ENCODE measurements at places on chromosomes 2 and 18.
A peak's percentile ranks its signal among the peaks of the same experiment; 100 is the strongest.

- DNase-seq, result no peak
These were observed 213.4 kb downstream of the CDCA7 start for GRCh38 chr2:173568054-173568453.

DNA sequence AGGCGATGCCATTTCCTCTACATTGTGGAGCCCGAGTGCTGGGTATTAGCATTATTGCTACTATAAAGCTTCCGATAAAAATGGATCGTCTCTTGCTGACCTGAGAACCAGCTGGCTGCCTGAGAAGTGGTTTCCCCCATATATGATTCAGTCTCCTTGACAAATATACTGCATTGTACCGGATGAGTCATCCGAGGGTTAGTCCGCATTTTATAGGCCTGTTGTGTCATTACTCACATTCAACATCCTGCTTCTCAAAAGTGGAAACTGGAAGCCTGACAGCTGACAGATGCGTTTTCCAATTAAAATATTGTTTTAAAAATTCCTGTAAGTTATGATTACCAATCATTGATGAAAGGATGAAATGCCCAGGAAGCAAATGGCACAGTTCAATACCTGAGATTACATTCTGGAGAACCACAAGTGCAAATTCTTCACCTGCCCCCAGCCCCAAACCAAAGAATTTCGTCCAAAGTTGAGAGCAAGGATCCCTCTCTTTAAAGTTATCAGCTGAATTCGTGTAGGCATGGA is 65.7 kb downstream of the SPRED2 start:
- peak; percentile 62 for DNase-seq

DNA sequence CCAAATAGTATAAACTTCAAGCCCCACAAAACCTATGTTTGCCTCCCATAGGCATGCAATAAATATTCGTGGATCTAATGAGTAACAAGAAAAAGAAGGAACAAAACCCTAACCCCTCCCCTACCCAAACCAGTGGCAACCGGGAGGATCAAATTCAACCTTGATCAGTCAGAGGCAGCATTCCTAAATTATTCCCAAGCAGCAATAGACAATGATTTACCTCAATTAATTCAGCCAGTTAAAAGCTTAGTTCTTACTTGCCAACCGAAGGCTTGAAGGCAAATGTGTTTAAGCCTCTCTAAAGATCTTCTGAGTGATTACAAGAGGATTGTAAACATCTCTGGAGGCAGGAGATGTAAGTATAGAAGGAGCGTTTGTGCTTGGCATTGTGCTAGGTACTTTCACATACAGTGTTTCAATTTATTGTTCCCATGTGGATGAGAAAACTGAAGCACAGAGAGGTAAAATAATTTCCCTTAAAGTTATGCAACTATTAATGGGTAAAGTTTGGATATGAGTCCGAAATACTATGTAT is 197.7 kb downstream of the MTX2 start:
- DNase-seq, result no peak

- no peak for DNase-seq
These were observed 91.7 kb upstream of the MCFD2 start for GRCh38 chr2:47007223-47007825.

GRCh38 chr2:238763471-238763995 is 84.4 kb upstream of the TWIST2 start:
- DNase-seq, result no peak

GRCh38 chr18:54835944-54836343 is 7.7 kb downstream of the RAB27B start:
- no peak for DNase-seq

GRCh38 chr2:183892315-183892941 is 705.9 kb upstream of the ZNF804A start:
- DNase-seq, result no peak

DNA sequence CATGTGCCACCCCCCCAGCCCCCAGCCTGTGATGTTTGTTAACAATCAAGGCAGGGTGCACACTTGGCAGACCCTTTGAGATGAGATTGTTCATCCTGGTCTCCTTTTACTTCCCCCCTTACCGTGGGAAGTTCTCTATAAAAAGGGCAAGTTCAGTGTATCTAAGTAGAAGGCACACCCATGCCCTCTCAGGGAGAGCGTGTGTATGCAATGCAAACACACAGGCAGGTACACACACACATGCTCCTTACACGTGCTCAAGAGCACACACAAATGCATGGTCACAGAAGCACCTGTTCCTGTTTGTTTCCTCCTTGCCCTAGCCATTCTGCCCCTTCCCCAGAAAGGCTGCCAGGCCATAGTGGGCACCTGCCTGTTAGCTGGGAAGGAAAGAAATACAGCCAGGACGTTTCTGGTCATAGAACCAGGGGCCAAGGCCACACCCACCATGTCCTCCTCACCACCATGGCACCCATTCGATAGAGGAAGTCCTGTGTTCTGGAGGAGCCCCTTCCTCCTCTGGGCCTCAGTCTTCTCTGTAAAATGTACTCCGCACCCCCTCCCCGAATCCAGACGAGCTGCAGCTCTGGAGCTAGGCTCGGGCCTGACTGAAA is 3.1 kb downstream of the ATOH8 start:
- DNase-seq, result no peak

- no peak for DNase-seq
These were observed 20.0 kb downstream of the DGUOK start for GRCh38 chr2:73946666-73947065.

DNA sequence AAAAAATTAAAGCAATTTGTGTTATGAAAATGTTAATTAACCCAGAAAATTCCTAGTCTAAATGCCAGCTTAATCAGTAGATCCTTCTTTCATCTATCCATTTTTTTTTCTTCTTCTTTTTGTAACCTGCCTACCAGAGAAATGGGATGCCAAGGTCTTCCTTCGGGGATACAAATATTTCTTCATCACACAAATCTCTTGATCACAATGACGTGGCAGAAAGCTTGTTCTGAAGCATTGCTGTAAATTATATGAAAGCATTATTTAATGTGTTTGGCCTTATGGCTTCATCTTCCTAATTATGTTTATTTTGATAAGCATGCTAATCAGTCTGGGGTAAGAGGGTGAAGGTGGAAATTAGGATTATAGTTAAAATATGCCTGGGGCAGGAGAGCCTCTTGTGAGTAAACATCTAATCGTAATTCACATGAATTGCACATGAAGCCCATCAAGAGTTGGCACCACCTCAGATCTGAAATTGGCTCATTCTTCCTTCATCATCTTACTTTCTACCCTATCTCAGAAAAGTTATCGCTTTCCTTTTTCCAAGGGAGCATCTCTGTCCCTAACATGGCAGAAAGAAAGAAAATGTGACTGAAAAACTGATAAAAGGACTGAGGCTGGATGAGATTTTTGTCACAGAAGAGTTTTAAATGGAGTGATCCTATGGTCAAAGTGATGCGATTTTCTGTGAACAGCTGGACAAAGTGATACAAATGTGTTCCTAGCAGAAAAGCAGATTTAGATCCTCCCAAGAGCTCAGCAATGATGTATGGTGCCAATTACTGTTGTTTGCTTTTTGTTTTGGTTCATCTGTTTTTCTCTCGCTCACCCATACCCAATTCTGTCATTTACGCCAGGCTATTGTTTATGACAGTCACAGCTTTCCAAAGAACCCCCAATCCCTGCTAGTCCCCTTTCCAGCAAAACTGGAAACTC is 76.9 kb upstream of the PMAIP1 start:
- no peak for DNase-seq

DNA sequence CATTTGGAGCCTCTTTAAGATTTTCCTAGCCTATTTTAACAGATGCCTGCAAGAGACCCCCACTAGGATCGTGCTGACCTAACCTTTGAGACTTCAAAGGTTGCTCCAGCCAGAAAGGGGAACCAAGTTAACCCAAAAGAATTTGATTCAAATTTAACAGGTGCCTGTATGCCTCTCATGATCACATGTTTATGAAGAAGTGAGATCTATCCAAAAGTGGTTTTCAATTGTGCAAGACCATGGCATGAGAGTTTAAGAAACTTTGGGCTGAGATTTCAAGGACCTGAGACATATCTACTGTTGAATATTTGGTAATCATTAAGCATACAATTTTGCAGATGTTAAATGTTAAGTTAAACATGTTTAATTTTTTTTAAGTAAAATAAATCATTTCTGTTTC is 1.3 kb upstream of the RSAD2 start:
- no peak for DNase-seq

DNA sequence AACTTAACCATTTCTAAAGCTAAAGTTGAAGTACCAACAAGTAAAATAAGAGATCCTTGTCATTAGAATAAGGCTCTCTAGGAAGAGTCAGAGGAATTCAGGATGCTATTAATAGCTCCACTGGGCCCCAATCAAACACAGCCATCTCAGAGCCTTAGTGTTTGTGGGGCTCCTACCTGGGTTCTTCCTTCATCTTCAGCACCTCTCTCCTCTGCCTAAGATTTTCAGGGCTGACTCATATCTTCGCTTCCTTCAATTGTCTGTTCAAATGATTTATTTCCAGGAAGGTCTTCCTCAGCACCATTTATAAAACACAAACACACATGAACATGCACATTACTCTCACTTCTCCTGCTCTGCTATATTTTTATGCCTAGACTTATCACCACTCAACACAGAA is 119.5 kb downstream of the COL6A3 start:
- DNase-seq, result no peak

GRCh38 chr2:15159751-15160177 is 401.4 kb downstream of the NBAS start:
- DNase-seq, result no peak

DNA sequence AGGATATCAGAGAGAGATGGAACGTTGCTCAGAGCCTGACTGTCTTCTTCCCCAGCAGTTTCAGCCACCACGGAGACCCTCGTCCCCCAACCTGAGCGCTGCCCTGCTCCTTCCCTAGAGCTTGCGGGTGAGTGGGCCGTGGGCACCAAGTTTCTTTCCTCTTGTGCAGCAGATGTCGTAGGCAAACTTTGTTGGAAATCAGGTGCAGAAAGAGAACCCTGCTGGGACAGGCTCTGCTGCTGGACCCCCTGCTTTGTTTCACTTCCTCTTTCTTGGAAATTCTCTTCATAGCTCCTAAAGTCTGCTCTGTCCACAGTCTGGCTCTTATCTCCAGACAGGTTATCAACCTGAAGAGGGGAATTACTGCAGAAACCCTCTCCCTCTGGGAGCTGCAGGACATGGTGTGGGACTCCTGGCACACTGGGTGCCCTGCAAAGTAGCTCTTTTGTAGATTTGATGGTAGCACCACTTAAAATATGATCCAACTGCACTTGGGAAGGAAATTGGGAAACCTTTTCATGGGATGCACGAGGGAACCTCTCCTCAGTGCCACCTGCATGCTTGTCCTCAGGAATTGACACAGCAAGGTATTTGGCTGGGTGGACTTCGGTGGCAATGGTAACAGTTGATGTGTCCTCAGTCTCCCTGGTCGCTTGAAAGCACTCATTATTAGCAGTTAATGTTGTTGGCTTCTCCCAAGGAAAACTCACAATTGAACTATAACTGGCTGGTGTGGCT is 92.2 kb downstream of the ALPK2 start:
- DNase-seq, result peak; percentile 14

DNA sequence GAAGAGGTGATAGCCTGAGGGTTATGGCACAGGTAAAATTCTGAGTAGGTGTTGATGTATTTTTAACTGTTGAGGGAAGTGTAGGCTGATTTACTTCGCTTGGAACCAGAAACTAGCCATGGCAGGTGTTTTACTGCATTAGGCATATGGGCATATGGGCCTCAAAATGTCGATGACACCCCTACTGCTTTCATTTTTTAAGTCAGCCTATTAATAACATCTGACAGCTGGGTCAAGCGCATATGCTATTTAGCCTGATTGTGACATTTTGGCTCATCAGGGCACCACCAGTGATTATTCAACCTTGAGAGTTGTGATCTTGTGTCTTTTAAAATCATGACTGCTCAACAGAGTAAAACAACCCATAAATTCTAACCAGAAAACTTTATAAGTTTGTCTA is 1396.9 kb upstream of the NXPH2 start:
- DNase-seq, result no peak

- no peak for DNase-seq
These were observed 47.2 kb downstream of the MEP1B start for GRCh38 chr18:32237049-32237448.

DNA sequence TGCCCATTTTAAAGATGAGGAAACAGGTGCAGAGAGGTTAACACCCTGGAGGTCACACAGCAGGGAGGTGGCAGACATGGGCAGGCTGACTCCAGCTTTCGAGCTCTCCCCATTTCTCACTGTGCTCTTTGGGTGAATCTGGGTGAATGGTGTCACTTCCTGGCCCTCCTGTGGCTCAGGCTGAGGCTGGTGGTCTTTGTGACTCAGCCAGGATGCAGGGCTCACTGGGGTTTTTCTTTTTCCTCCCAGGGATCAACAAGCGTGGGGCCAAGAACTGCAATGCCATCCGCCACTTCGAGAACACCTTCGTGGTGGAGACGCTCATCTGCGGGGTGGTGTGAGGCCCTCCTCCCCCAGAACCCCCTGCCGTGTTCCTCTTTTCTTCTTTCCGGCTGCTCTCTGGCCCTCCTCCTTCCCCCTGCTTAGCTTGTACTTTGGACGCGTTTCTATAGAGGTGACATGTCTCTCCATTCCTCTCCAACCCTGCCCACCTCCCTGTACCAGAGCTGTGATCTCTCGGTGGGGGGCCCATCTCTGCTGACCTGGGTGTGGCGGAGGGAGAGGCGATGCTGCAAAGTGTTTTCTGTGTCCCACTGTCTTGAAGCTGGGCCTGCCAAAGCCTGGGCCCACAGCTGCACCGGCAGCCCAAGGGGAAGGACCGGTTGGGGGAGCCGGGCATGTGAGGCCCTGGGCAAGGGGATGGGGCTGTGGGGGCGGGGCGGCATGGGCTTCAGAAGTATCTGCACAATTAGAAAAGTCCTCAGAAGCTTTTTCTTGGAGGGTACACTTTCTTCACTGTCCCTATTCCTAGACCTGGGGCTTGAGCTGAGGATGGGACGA is 13.2 kb downstream of the ITM2C start:
- peak; percentile 57 for DNase-seq

DNA sequence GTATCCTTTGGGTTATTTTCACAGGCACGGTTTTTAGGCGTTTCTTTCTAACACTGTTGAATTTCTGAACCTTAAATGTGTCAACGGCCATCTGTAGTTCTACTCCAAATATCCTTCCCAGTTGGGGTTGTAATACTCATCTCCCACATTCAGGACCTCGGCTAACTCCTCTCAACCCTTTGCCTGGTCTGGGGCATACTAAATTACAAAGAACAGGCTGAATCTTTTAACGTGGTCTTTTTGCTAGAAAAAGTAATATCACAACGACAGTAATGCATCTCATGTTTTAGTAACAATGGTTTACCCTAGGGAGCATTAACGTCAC is 2.1 kb downstream of the RPRM start:
- DNase-seq, result no peak

DNA sequence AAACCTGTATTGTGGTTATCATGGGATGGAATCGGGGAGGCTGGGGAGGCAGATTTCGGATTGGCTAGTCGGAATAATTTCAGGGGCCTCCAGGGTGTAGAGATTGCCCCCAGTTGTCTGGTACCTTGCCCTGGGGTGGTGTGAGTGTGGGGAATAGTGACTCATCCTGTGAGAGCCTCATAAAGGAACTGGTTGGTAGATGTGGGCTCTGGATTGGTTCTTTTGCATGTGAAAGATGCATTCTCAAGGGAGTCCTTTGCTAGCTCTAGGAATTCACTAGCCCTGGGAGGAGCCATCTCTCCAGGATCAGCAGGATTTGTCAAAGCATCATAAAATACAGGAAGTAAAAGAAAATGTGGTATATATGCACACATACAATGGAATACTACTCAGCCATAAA is 331.6 kb downstream of the SETBP1 start:
- no peak for DNase-seq
